Lung (tissue), 17 donors: ENCODE measurements at places on chromosomes 1 and 21. TPM values are rescaled to one million over a fixed set of nuclear protein-coding genes. Genes with fewer than 3 reads are reported as not detected.

APOBEC4 gene
- total RNA-seq: 5.3 TPM

DNA sequence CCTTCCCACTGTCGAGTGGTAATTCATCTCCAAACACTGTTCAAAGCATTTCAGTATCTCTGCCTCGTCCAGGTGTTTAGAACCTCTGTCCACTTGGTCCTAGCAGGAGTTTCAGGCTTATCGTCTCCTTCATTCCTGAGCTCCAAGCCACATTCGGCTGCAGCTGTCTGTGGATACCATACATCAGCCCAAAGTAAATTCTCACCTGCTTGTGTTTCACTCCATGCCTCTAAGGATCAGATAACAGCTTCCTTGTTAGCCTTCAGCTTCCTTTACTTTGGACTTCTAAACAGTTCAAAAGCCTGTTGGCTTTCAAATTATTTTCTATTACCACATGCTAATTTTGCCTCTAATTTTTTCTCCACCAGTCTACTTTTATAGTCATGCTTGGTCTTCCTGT is 219.0 kb upstream of the L1TD1 start:
- DNase-seq: no peak

DNA sequence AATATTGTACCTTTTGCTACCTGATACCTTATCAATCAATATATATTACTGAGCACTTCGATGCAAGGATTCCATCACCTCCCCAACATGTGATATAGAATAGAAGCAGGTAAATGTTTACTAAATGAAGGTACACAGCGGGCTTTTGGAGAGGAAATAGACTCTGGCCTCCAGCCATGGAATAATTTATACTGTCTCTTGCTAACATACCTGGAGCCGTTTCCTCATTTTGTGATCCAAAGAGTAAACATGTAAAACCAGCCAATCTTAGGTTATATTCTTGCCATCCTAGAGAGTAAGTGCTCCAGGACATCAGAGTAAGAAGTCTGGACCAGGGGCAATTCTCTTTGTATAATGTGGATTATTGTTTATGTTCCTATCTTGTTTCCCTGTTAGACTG is 39.4 kb downstream of the NDUFS5 start:
- no peak for DNase-seq

DNA sequence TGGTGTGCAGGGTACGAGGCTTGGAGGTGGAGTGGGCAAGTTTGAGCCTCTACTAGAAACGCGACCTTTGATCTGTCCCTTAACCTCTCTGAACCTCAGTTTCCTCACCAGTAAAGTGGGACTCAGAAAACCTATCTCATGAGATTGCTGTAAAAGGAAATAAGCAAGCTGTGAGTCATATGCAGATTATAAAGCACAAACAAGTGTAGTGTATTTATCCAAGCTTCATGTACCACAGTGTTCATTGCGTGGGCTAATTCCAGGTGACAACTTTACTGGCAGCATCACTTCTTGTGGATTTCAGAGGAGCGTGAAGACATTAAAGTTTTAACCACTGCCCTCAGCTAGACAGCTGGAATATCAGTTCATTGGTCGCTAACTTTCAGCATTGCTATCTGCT is 44.4 kb downstream of the ZNF697 start:
- DNase-seq: no peak
